ENCODE measurements at places on chromosomes 6 and 20.

GRCh38 chr6:135451617-135452190 lies 45.8 kb downstream of the AHI1 start:
- peak; percentile 48 for DNase-seq

DNA sequence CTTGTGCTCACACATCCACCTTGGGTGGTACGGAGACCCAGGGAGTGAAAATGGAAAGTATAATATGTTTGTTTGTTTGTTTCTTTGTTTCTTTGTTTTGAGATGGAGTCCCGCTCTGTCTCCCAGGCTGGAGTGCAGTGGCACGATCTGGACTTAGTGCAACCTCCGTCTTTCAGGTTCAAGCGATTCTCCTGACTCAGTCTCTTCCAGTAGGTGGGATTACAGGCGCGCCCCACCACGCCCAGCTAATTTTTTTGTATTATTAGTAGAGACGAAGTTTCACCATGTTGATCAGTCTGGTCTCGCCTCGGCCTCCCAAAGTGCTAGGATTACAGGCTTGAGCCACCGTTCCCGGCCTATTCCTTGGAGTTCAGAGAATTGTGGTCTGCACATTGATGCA lies 115.4 kb downstream of the TRIM27 start:
- DNase-seq, result no peak

- no peak for DNase-seq
Observed at GRCh38 chr6:484746-485145, 93.2 kb downstream of the IRF4 start.

GRCh38 chr20:18001131-18001921 lies 32.5 kb downstream of the MGME1 start:
- DNase-seq, result peak; percentile 74

GRCh38 chr6:3356056-3356823 lies 97.5 kb downstream of the PSMG4 start:
- DNase-seq, result peak; percentile 42

- no peak for DNase-seq
Observed at GRCh38 chr20:38021087-38021772, 12.0 kb downstream of the TTI1 start.

GRCh38 chr6:72783666-72784065 lies 161.8 kb downstream of the KCNQ5 start:
- DNase-seq, result no peak

- DNase-seq, result no peak
Observed at GRCh38 chr6:29933955-29934354, 8.4 kb upstream of the HLA-A start.
